ENCODE measurements at places on chromosomes 7 and 10.

- no peak for DNase-seq
Observed at GRCh38 chr7:39539816-39540215, 26.4 kb upstream of the YAE1 start.

DNA sequence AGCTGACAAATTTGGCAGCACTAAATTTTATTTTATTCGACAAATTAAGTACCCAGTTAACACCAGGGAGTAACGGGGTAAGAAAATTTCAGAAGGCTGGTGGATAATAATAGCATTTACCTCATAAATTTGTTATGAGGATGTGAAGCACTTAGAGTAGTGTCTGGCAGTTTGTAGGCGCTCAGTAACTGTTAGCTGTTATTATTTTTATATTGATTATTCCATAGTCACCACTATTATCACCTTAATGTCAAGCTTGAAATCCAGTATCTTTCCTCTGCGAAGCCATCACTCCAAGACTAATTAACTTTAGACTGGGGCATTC, 563 bp upstream of the COA1 start:
- DNase-seq: no peak

DNA sequence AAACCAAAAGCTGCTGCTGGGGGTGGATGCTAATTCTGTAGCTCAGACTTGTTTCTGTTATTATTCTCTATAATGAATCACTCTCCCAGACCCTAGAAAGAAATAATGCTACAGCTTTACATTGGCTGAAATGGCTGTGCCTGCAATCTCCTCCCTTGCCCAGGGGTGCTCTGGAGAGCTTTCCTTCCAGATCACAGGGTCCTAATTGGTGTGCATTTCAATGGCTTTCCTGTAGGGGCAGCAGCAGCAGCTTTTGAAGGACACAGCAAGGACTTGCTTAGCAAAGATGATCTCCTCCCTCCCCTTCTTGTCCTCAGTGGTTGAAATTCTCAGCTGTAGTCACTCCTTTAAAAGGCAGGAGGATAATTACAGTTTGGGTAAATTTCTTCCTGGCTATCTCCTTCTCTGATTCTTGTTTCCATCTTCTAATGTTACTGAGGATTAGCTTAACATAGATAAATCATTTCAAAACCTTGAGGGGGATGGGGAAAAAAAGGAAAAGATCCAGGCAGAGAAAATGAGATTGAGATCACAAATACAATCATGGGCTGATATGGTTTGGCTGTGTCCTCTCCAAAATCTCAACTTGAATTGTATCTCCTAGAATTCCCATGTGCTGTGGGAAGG, 120.2 kb upstream of the CTTNBP2 start:
- no peak for DNase-seq

GRCh38 chr7:27763983-27764508, 24.1 kb downstream of the TAX1BP1 start:
- no peak for DNase-seq

- no peak for DNase-seq
Observed at GRCh38 chr7:75892634-75893272, 13.9 kb downstream of the RHBDD2 start.

GRCh38 chr7:29794959-29795629, 11.2 kb upstream of the WIPF3 start:
- DNase-seq: no peak

DNA sequence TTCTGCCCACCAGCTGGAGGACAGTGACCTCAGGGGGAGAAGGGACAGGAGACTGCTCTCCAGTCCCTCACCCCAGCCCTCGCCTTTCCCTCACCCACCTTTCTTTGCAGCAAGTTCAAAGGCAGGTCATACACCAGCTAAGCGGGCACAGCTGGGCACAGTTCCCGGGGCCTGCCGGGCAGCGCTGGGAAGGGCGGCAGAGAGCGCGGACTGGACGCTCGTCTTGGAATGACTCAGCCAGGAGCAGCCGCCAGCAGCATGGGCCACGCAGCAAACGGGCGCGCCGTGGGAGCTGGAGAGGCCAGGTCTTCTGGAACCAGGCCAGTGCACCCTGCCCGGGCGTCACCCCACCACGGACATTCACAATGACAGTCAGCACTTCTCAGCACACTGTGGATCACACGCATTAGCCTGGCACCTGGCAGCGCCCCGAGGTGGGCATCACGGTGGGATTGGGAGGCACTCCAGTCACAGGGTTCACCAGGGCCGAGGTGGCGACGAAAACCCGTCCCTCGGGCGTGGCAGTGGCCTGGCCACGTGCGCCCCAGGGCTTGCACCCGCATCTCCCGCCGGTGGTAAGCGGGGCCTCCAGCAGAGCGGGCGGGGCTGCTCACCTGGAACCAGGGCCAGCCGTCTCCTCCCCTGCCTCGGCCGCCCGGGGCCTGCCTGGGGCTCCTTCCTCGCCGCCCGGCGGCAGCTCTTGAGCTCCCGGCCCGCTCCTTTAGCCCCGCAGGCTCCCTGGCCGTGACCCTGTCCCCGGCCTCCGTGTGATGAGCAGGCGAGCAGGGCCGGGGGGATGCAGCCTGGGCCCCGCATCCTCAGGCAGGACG, 29.0 kb upstream of the WDFY4 start:
- no peak for DNase-seq

DNA sequence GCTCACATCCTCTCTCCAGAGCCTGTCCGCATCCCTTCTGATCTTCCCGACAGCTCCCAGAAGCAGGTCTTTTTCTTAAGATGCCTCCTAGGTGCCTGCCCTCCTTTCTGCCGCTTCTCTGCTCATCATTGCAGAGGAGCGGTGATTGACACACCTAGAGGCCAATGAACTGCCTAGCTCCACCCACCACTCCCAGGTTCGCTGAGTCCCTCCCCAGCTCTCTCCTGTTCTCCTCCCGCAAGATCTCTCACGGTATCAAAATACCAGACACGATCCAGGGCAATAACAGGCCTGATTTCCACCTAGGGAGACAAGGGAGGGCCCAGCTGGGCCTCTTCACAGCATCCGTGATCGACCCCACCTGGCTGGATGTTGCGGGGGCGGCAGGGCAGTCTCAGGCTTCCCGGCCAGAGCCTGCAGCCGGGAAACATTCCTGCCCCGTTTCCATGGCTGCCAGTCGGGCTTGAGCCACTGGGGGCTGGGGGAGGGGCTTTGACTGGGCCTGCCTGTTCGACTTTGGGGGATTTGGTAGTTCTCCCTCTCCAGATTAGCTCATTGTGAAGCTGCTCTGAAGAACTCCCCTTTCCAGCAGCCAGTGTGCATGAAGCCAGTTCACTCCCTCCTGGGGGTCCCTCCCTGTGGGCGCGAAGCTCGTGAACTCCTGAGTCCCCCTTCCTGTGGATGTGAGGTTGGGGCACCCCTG, 373.5 kb downstream of the RPS24 start:
- peak; percentile 66 for DNase-seq

GRCh38 chr7:127782654-127783559, 130.9 kb downstream of the SND1 start:
- peak; percentile 24 for DNase-seq

DNA sequence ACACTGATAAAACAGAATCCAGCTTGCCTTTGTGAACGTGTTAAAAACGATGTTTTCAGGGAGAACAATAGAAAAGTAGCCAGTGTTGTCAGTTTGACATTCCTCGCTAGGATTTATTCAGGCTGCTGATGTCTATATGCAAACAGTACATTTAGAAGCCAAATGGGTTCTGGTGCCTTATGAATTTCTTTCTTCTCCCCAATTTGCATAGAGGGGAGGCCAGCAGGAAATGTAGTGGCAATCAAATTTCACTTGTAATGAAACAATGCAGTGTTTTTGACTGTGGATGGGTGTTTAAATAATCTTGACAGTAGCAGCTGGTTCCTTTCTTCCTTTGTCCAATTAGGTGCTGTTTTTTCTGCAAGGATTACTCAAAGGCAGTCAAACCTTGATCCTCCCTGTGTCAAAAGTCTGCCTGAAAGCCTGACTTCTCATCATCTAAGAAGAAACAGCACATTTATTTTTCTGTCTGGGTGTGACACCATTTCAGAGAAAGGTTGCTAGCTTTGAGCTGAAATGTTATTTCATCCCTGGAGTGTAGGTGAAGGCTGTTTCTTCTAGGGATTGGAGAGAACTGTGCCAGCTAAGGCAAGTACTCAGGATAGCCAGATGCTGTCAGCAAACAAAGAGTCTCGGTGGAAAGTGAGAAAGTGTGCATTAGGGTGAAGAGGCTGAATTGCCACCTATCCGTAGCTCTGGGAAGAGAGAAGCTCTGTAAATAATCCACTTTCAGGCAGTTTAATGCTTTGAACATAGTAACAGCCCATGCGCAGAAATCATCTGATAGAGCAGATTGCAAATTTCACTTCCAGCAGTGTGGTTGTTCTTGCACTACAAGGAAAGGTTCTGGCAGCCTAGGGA, 36.6 kb upstream of the ZNRF2 start:
- DNase-seq: no peak

DNA sequence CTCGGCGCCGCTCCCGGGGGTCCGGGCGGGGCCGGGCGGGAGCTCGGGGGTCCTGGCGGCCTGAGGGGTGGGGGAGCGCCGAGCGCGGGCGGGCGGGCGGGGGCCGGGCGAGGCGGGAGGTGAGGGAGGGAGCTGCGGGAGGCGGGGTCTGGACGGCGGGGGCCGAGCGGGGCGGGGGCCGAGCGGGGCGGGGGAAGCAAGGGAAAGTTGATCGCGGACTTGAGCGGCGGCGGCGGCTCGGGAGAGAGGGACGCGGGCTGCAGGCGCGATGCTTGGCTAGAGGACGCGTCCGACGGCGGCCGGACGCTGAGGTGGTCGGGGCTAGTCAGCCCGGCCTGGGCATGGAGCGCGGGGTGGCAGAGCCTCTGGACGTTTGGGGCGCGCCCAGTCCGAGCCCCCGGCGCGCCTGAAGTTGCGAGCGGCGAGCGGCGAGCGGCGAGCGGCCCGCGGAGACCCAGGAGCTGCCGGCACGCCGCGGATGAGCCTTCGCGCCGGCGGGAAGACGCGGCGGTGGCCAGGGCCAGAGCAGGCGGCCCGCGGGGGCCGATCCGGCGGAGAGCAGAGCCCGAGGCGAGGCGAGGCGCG, at the start of gene CDH23:
Gene CDH23 (plus strand): TSS at position 210 of the 585 bp plus-strand sequence. CDS start 42,912 bp downstream, outside the sequence.
- no peak for DNase-seq

DNA sequence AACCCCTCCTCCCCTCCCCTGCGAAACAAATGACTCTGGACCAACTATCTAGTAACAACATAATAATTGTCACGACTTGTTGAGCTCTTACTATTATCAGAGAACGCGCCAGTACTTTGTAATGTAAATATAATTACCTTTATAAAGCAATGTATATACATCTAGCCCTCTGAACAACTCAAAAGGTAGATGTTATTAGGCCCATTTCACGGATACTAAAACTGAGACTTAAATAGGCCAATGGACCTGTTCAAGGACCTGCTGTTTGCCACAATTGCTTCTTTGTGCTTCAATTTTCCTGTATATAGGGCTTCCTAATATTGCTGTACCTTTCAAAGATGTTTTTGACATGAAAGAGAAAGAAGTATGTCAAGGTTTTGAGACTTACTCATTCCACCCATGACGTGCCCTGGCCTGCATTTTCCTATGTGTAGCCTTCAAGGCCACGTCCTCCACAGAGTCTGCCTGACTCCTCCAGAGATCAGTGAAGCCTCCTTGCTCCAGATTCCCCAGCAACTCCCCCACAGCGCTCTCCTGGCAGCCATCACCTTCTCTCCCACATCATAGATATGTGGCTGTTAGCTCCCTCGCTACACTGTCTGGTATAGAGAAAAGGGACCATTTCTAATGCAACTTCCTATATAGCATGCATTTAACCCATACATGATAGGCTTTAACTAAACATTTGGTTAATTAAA, 156.6 kb downstream of the SKIDA1 start:
- DNase-seq: no peak

GRCh38 chr7:7002418-7003062, 176.5 kb upstream of the CCZ1B start:
- no peak for DNase-seq

DNA sequence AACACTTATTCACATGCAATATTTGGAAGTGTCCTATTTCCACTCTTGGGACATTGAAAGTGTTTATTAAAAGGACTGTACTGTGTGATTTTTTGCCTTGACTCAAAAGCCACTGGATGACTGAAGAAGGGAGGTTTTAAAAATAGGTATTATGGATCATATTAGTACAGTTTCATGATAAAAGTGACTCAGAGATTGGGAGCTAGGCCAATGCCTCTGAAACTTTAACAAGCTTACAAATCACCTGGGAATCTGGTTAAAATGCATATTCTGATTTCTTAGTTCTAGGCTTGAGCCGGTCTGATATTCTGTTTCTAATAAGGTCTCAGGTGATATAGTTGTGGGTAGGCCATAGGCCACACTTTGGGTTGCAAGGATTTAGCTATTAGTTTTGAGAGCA, 191.2 kb downstream of the PLXDC2 start:
- no peak for DNase-seq

DNA sequence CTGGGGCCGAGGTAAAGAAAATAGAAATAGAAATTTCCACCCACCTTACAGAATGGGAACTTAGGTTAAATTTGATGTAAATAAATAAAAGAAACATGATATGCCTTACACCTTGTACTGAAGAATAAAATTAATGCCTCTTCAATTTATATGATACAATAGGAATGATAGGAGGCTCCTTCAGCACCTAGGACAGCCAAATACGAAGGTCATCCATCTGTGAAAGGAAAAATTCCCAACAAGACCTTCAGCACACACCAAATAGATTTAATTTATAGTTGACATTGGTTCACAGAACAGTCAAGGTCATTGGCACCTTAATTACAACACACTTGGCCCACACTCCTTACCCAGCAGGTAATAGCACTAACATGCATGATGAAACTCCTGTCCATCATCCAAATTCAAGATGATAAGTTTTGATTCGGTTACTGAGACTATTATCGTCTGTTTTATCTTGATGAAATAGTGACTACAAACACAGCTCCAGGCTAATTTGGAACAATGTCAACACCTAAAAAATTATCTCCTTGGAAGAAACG, 250.9 kb downstream of the SNX13 start:
- DNase-seq: no peak

- peak; percentile 92 for DNase-seq
Observed at GRCh38 chr7:100509231-100509630, 25.5 kb downstream of the NYAP1 start.

- DNase-seq: no peak
Observed at GRCh38 chr7:132446260-132446659, 130.0 kb downstream of the PLXNA4 start.

DNA sequence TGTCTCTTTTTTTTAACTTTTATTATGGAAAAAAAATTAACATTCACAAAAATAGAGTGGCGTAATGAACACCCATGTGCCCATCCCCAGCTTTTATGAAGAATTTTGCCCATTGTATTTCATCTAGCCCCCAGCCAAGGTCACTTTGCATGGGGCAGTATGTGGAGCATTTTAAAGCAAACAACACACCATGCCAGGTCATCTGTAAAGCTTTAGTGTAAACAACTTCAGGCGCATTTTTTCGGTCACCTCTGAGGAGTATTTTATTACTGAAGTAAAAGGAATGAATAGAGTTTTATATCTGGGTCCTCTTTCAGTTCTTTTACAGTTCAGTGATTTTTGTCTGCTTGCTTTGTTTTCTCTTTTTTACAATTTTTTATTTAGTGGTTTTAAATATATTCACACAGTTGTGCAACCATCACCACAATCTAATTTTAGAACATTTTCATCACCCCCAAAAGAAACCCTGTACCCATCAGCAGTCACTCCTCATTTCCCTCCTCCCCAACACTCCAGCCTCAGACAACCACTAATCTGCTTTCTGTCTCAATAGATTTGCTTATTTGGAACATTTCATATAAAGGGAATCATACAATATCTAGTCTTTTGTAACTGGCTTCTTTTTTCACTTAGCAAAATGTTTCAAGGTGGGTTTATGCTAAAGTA, 87.9 kb downstream of the SLC37A3 start:
- DNase-seq: no peak

GRCh38 chr7:80481196-80481884, 30.5 kb downstream of the GNAT3 start:
- DNase-seq: no peak

Data from DMS 273 treated with DMSO at 0.1 percent for 48 hours (cell line).